ENCODE measurements at places on chromosomes 5 and 9.
A peak's percentile ranks its signal among the peaks of the same experiment; 100 is the strongest.

GRCh38 chr9:99779277-99779676, 42.4 kb upstream of the NR4A3 start:
- no peak for DNase-seq

DNA sequence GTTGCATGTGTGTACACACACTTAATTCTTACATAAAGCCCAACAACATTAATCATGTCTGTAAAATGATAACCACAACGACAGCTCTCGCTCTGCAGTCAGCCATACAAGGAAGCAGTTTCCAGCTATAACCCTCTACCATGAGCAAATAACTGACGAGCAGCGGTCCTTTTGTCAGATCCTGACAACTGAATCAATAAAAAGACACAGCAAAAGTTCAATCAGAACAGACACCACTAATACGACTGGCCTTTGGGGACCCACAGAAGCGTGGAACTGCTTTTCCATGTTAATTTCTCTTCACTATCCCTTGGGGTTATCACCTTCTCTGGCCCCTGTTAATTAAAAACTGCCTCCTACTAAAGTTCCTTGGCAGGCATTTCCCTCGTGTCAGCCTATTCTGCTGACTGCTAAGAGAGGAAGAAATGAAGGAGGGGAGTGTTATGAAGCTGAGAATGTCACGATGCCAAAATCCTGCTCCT, 722.8 kb upstream of the GRAMD2B start:
- no peak for DNase-seq

GRCh38 chr9:37986771-37987258, 82.2 kb downstream of the SHB start:
- DNase-seq = no peak

GRCh38 chr9:23663536-23663935, 162.5 kb downstream of the ELAVL2 start:
- DNase-seq = no peak

DNA sequence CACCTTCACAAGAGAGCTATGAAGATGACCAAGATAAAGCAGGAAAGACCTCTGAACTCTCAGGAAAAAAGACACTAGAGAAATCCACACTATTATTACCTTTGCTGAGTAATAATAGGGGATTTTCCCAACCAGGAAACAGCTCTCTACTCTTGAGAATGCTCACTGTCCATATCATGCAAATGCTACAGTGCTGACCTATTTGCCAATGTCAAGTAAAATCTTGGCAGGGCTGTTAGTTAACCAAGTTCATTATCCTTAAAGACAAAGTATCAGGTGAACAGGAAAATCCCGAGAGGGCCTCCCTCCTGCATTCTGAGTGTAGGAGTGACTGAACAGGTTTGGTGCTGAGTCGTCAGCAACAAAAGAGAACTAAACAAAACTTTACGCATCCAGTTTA, 306.6 kb downstream of the ACTL7B start:
- no peak for DNase-seq

- no peak for DNase-seq
Measured at GRCh38 chr5:168972731-168973130, 328.2 kb downstream of the SLIT3 start.

- DNase-seq = peak; percentile 11
Measured at GRCh38 chr5:7261049-7261448, 134.9 kb upstream of the ADCY2 start.

DNA sequence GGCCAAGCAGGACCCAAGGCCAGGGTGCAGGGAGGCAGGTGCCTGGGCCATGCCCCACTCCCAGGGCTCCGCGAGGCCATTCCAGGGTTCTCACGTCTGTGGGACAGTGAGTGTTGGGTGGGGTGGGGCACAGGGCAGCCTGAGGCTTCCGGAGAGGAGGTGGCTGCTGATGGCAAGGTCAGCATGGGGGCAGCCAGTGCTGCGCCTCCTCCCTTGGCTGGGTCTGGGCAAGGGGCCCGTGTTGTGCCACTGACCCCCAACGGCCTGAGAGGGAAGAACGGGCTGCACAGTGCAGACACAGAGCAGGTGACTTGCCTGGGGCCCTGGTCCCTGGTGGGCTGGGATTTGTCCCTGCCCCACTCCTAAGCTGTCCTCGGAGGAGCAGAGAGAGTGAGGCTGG, 82.1 kb downstream of the RXRA start:
- no peak for DNase-seq

- DNase-seq = no peak
Measured at GRCh38 chr5:538801-539468, 14.7 kb upstream of the SLC9A3 start.

GRCh38 chr9:131275332-131276093, 797 bp downstream of the FAM78A start:
- DNase-seq = no peak

- DNase-seq = no peak
Measured at GRCh38 chr5:18872978-18873377, 1115.0 kb downstream of the CDH18 start.

DNA sequence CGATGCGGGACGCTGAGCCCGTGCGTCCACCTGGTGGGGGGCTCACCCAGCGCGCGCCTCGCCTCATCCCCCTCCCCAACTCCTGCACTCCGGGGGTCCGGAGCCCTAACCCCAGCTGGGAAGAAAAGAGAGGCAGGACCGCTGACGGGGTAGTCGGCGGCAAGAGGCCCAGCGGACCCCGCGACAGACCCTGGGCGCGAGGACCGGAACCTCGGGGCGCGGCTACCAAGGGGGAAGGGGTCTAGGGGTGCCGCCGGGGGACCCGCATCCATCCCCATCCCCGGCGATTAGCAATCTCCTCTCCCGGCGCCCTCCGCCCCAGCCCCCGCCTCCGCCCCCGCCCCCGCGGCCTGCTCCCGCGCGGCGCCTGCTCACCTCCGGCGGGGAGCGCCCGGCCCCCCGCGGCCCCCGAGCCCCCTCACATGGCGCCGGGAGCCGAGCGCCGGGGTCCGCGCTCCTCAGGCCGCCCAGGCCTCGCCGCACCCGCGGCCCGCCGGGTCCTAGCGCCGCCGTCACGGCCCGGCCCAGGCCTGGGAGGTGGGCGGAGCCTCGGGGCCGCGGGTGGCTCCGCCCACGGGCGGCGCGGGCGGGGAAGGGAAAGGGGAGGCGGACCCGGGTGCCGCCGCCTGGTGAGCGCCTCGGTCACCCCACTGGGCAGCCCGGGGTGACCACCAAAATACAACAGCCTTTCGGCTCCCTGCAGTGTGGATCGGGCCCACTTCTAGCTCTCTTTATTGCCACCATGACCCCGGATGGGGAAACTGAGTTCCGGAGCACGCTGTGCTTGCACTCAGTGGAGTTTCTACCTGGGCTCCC, at the start of gene ST6GALNAC6:
Gene ST6GALNAC6 (minus strand): TSS at position 476 of the 816 bp plus-strand sequence. CDS start 1,622 bp downstream, outside the sequence.
- no peak for DNase-seq

DNA sequence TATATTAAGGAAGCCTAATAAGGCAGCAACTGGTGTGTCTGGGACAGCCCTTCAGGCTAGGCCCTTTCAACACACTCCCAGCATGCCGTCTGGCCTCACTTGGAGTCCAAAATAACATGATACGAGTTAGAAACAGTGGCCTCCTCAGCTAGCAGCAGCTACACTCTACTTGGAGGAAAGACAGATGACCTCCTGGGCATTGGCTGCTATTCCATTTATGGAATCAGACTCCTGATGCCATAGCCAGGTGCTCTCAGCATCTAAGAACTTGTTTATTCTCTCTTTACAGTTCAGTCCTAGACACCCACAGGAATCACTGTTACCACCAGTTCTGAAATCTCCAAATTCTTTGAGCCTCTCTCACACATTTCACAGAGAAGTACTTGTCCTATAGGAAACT, 31.8 kb downstream of the RUSC2 start:
- DNase-seq = no peak

DNA sequence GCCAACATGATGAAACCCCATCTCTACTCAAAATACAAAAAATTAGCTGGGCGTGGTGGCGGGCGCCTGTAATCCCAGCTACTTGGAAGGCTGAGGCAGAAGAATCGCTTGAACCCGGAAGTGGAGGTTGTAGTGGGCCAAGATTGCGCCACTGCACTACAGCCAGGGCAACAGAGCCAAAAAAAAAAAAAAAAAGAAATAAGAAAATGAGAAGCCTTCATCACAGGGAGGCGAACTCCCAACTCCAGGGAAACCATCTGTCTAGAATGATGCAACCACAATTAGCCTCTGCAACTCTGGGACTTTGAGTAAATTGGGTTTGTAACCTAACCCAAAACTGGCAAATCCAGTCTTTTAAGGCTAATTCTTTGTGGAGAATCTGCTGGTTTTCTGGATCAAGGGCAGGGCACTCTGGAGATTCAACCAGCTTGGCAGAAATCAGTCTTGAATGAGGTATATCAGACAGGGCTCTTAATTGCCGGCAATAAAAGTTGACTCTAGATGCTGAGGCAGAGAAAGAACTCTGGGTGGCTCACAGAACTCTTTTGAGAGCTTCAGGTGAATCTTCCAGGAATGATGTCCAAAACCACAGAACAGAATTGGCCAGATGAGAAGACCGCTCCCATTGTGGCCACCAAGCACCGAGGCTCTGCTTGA, 9.9 kb downstream of the S100Z start:
- DNase-seq = no peak

DNA sequence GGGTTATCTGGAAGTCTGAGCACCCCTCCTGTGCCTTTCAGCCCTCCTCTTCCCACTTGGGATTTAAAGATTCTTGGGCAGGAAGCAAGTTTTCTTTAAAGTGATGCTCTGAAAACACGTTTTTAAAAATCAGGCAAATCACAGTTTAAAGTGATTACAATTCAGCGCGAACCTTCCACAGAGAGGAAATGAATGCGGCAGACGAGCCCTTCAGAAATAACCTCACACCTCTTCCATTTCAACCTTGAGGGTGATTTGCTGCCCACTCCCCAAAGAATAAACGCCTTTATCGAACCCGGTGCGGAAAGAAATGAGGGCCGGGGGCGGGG, 2.3 kb upstream of the EFNA5 start:
- DNase-seq = no peak

- no peak for DNase-seq
Measured at GRCh38 chr9:101543098-101543735, 9.6 kb downstream of the RNF20 start.
